NCI-H446 (cell line): ENCODE measurements at places on chromosomes 7 and 10.

DNA sequence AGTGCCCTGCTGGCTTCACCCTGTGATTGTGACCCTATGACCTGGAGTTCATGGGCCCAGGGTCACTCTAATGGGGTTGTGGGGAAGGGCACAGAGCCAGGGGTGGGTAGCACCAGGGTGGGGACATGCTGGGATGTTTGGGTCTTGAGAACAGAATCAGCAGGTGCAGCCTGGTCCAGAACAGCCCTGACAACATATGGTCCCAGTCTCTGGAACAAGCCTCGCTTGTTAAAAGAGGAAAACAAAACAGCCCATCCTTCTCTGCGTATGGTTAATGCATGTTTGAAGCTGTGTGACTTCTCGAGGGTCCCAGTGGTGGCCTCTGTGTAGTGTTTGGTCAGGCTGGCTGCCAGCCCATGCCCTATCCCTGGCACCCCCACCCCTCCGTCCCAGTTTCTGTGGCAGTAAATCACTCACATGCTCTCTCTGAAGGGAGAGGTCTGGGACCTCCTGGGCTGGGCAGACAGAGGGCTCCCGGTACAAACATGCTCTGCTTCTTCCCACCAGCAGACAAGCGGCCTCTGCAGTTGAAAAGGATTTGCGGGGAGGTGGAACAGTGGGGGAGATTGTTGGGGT, 79.4 kb downstream of the FAM241B start:
- no peak for DNase-seq

DNA sequence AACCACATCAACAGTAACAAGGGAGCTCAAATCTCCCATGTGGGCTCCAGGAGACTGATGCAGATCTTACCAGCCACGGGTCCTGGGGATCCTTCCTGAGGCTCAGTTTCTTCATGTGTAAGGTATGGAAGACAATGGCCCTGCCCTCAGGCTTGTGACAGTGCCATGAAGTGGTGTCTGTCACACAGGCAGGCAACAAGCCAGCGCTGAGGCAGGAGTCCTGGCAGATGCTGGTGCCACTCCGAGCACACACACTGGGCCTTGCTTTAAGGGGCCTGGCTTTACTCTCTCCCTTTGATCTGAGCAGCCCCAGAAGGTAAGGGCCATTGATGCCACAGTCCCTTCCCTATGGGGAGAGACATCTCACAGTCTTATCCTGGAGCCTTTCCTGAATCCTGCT, 28.4 kb upstream of the LRRC18 start:
- no peak for DNase-seq

GRCh38 chr7:94656925-94657731, 1.2 kb upstream of the SGCE start:
- DNase-seq: no peak

- DNase-seq: no peak
Observed at GRCh38 chr7:917255-918117, 37.0 kb downstream of the ADAP1 start.
